ENCODE measurements at places on chromosomes 16 and 17.

DNA sequence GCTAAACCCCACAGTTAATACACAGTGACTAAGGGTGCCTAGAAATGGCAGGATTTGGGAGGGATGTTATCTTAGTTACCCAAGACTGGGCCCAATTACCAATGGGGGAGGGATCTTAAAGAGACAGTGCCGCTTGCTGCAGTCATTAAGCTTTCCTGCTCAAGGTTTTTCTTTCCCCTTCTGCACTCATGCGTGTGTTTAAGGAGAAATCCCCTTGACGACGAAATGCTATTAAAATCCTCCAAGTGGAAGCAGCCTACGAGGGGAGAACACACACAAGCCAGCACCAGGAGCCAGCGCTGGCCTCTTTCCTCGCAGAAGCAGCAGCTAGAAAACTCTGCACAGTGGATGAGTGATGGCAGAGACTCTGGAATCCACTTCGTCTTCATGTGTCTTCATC lies 22.0 kb downstream of the SALL1 start:
- DNase-seq, result no peak

- no peak for DNase-seq
These were observed 91.2 kb upstream of the TNRC6C start for GRCh38 chr17:77867308-77867781.

GRCh38 chr17:76579281-76579680 lies 6.4 kb downstream of the ST6GALNAC2 start:
- no peak for DNase-seq

GRCh38 chr17:75611851-75612429 lies 21.3 kb upstream of the SMIM5 start:
- DNase-seq, result no peak

DNA sequence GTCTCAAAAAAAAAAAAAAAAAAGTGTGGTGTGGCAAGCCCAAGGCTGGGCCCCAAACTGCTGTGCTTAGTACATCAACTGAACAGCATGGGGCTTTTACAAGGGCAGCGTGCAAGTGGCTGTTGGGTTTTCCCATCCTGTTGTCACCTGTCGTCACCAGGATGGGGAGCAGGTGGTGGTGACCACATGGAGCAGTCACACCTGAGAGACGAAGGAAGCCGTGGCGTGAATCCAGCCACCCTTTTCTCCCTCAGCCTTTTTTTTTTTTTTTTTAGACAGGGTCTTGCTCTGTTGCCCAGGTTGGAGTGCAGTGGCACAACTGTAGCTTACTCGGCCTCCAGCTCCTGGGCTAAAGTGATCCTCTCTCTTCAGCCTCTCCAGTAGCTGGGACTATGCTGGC lies 4.1 kb upstream of the MRPL58 start:
- no peak for DNase-seq

- DNase-seq, result no peak
These were observed 24.4 kb upstream of the ERN1 start for GRCh38 chr17:64154313-64154695.

- DNase-seq, result no peak
These were observed 630.2 kb downstream of the WWOX start for GRCh38 chr16:78729687-78730086.

DNA sequence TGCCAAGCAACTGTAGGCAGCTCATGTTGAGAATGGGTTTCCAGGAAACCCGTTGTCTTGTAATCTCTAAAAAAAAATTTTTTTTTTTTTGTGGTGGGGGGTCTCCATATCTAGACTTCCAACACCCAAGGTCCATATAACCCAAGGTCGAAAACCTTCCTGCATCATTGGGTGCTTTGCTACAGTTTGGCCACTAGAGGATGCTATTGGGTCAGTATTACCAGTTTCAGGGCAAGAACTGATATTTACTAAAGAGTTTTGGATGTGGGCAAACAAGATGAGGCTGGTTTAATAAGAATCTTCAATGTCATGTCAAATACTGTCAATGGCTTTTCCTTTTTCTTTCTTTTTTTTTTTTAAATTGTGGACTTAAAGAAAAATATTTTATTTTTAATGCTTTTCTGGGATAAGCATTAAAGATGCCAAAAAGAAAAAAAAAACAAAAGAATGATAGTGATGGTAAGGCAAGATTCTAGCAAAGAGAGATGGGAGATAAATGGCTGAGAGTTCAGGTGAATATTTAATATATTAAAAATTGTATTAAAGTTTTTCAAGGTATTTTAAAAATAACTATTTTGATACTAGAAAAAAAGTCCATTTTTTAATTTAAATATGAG lies 62.2 kb downstream of the DHRS7C start:
- DNase-seq, result peak; percentile 47

GRCh38 chr16:81996664-81997509 lies 14.4 kb downstream of the SDR42E1 start:
- no peak for DNase-seq

DNA sequence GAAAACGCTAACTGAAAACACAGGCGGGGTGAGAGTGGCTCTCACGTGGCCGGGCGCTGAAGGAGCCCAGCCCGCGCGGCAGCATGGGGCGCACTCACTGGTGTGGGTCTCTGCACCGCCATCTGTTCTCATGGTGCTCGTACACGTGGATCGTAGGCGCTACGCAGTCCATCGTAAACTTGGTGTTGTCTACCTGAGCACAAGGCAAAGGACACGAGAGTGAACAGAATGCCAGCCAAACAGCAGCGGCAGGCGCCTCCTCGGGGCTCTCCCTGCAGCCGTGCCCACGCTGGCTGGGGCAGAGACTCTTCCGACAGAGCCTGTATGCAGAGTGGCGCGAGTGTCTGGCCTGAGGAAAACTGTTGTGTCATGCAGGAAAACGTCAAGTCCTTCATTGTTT lies 19.1 kb downstream of the EMC8 start:
- no peak for DNase-seq

DNA sequence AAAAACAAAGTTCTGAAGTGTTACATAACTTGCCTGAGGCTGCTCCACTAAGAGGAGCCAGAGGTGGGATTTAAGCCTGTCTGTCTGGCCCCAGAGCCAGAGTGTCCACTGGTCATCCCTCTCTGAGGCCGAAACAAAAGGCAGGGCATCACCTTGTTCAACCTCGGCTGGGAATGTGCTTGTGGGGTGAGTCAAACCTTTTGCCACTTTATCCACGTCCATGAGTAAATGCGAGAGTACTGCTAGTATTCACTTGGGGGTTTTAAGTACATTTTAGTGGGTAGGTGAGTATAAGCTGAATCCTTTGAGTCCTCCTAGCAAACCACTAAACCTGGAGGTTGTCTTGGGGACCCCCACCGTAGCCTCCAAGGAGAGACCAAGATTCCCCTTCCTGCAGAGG lies 103.5 kb downstream of the STX8 start:
- DNase-seq, result no peak

DNA sequence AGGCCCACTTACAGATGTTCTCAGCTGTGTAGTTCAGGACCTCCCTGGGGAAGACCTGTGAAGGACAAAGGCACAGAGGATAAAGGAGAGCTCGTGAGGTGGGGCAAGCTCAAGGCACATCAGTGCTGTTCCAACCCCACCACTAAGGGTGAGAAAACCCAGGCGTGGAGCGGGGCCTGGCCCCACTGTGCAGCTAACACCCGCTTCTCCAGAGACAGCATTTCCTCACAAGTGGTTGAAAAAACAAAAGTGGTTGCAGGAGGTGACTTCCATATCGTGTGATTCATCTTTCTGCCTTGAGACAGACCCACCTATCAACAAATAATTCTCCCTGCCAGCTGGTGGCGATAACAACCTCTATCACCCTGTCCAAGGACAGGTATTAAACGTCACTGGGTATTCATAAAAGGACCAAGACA lies 30.0 kb downstream of the SNN start:
- no peak for DNase-seq

DNA sequence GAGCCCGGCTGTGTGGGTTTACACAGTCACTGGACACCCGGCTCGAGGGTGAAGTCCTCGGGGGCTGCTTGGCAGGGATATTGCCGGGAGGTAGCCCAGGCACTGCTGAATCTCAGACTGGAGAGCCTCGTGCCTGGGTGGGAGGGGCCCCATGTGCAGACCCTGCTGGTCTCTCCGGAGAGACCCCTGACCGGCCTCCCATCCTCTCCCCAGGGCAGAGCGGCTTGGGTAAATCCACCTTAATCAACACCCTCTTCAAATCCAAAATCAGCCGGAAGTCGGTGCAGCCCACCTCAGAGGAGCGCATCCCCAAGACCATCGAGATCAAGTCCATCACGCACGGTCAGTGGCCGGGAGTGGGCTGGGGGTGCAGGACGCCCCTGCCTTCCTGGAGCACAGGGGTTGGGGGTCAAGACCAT lies 346.5 kb downstream of the SEC14L1 start:
- DNase-seq, result no peak

GRCh38 chr16:89581045-89581695 lies 5.6 kb downstream of the CPNE7 start:
- no peak for DNase-seq

DNA sequence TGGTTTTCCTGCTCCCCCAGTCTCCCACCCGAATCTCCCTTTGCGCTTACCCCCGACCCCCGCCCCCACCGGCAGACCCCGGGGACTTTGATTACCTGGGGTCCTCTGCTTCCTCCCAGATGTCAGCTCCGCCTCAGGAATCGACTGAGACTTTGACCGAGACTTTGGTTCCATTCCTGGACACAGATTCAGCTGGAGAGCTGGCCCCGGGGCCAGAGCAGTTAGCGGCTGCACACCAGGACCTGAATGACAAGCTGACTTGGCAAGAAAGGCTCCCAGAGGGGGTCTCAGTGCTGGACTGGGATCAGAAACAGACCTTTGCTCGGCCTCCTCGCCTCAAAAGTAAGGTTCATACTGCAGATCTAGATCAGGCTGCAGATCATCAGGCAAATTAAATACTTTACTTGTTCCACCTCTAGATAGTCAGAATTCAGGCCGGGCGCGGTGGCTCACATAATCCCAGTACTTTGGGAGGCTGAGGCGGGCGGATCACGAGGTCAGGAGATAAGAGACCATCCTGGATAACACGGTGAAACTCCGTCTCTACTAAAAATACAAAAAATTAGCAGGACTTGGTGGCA lies 60.3 kb upstream of the FBXO47 start:
- DNase-seq, result no peak

GRCh38 chr16:81945665-81946064 lies 65.6 kb downstream of the SDR42E1 start:
- DNase-seq, result no peak

DNA sequence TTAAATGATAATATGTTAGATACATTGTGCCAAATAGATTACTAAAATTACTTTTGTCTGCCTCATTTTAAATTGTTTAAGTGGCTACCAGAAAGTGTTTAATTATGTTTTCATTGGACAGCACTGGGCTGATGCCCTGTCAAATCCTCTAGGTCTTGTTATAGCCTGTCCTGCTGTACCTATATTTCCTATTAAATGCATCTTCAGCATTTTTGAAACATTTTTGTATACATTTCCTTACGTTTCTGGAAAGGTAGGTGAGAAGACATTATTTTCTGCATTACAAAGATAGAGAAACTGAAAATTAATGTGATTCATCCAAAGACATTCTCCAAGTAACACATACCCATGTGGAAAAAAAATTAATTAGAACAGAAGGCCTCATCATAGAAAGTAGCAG lies 192.2 kb upstream of the HS3ST3A1 start:
- no peak for DNase-seq

DNA sequence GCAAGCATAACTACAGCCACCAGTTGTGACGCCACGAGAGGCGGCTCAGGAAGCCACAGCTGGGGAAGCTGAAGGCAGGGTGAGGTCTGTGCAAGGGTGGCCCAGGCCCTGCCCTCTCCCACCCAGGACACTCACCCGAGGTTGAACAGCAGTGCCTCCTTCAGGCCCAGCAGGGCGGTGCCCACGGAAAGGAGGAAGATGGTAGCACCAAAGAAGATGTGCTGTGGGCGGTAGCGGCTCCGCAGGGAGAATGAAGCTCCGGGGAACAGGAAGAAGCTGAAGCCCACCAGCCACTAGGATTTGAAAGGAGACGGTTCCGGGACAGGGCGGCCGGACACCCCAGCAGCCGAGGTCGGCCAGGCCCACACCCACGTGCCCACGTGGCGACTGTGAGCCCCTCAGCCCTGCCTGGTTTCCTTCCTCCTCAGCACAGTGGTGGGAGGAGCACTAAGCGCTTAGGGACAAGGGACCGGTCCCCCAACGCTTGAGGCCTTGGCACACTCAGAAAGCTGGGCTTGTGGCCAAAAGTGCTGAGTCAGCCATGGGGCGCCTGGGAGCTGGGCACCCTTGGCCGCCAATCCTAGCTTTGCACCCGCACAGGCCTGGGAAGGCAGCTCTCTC lies 11.0 kb downstream of the CYB561 start:
- DNase-seq, result no peak

DNA sequence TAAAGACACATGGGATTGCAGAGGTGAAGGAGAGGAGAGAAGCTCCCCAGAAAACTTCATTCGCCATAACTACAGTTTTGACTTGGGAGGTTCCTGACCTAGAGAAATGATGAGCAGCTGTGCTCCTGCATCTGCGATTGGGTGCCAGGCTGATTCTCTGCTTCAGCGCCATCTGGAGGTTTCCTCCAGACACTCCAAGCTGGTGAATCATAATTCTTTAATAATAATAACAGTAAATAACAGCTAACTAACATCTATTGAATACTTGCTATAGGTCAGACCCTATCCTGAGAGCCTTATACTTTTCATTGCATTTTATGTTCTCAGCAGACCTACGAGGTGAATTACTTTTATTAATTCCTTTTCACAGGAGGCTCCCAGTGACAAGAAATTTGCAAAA lies 575.8 kb downstream of the TOX3 start:
- DNase-seq, result peak; percentile 17

- no peak for DNase-seq
These were observed 27.8 kb downstream of the KNOP1 start for GRCh38 chr16:19690196-19690595.

GRCh38 chr17:19760746-19761145 lies 12.6 kb upstream of the ALDH3A1 start:
- DNase-seq, result no peak

DNA sequence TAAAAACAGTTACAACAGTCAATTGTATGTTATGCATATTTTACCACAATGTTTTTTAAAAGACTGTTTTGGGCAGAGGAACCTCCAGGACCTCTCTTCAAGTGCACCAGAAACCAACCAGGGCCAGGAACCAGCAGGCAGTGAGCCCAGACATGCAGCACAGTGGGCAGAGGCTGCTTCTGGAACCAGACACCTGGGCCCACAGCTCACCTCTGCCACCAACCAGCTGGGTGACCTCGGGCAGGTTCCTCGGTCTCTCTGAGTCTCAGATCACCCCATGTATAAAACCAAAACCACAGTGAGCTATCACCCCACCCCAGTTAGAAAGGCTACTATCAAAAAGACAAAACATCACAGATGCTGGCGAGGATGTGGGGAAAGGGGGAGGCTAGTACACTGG lies 161.0 kb downstream of the C16orf95 start:
- no peak for DNase-seq

DNA sequence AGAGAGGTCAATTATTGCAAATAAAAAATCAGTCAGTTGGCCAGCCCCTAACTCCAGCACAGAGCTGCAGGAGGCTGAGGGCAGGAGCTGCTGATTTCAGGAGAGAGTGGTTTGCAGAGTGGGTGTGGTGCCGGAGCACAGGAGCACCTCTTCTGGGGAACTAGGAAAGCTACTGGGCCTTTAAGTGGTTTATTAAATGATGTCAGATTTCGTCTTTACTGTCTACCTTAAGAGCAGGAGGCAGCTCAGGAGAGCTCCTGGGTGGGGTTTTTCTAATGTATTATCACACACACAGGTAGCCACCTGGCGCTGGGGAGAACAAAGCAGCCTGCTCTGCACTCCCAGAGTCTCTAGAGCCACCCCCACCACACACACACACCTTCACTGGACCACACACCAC lies 11.5 kb upstream of the HAS3 start:
- no peak for DNase-seq
